ENCODE measurements at places on chromosomes 12 and 14. TPM values are rescaled to one million over a fixed set of nuclear protein-coding genes. Genes with fewer than 3 reads are reported as not detected.

TCL1A gene
- total RNA-seq: 0.12 TPM

BIN2 gene
- total RNA-seq: not detected

SRSF9 gene
- 311 TPM for total RNA-seq

GLT8D2 gene
- total RNA-seq: 19.0 TPM

TSPAN19 gene
- 0.25 TPM for total RNA-seq

FOXA1 gene
- total RNA-seq: not detected

TAMALIN gene
- 13.0 TPM for total RNA-seq

WNK1 gene
- 79.2 TPM for total RNA-seq

GLIPR1 gene
- total RNA-seq: 79.2 TPM

AJUBA gene
- total RNA-seq: 65.7 TPM

EIF2B2 gene
- 74.6 TPM for total RNA-seq

PMEL gene
- total RNA-seq: 1.5 TPM

PACS2 gene
- total RNA-seq: 34.5 TPM

RTL1 gene
- total RNA-seq: under 0.01 TPM

C12orf60 gene
- total RNA-seq: 0.50 TPM

KRT6C gene
- total RNA-seq: not detected

TDRD9 gene
- total RNA-seq: 2.2 TPM

LRRK2 gene
- total RNA-seq: 9.6 TPM

BEGAIN gene
- 1.9 TPM for total RNA-seq

CLEC4C gene
- total RNA-seq: not detected
